Gastroesophageal sphincter (tissue), 4 donors: ENCODE measurements at places on chromosomes 12 and 14. TPM values are rescaled to one million over a fixed set of nuclear protein-coding genes. Genes with fewer than 3 reads are reported as not detected.

- ATAC-seq = peak; percentile 32
Measured at GRCh38 chr12:15274561-15274967, 47.7 kb upstream of the PTPRO start.

DNA sequence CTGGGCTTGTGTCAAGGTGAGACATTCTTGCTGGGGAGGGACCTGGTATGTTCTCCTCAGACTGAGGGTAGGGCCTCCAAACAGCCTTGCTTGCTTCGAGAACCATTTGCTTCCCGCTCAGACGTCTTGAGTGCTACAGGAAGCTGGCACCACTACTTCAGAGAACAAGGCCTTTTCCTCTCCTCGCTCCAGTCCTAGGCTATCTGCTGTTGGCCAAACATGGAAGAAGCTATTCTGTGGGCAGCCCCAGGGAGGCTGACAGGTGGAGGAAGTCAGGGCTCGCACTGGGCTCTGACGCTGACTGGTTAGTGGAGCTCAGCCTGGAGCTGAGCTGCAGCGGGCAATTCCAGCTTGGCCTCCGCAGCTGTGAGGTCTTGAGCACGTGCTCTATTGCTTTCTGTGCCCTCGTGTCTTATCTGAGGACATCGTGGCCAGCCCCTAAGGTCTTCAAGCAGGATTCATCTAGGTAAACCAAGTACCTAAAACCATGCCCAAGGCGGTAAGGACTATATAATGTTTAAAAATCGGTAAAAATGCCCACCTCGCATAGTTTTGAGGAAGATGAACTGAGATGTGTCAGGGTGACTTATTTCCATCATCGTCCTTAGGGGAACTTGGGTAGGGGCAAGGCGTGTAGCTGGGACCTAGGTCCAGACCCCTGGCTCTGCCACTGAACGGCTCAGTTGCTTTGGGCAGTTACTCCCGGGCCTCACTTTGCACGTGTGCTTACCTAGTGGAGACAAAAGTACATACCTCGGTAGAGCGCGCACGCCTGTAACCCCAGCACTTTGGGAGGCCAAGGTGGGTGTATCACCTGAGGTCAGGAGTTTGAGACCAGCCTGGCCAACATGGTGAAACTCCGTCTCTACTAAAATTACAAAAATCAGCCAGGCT, 4.3 kb downstream of the GAPDH start:
- no peak for ATAC-seq

GRCh38 chr14:94342334-94342934, 19.3 kb upstream of the SERPINA6 start:
- ATAC-seq = peak; percentile 74

DNA sequence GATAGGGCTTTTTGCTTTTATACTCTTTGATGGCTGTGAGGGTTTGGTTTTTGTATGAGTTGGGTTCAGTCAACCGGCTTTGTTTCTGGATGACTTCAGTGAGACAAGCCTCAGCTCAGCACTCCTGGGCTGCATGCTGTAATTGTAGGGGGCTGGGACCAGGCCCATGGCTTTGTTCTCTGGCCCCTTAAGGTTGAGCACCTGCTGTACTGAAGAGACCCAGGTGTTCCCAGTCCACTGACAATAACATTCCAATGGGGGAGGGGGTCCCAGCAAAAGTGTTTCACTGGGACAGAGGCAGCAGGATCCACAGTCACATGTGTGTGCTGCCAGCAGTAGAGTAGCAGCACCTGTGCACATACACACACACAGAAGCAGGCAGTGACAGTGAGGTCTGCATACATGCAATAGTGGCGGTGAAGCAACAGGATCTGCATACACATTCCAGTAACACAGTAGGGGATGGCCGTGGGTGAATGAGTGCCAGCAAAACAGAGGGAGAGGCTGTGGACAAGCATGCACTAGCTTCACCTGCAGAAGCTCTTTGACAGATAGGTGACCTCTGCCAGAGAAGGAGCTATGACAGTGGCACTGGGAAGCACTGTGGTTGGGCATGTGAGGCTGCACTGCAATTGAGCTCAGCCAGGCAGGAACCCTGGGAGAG, 240.4 kb downstream of the ASCL1 start:
- no peak for ATAC-seq

Gene SLC6A15
- 2.3 TPM for total RNA-seq

DNA sequence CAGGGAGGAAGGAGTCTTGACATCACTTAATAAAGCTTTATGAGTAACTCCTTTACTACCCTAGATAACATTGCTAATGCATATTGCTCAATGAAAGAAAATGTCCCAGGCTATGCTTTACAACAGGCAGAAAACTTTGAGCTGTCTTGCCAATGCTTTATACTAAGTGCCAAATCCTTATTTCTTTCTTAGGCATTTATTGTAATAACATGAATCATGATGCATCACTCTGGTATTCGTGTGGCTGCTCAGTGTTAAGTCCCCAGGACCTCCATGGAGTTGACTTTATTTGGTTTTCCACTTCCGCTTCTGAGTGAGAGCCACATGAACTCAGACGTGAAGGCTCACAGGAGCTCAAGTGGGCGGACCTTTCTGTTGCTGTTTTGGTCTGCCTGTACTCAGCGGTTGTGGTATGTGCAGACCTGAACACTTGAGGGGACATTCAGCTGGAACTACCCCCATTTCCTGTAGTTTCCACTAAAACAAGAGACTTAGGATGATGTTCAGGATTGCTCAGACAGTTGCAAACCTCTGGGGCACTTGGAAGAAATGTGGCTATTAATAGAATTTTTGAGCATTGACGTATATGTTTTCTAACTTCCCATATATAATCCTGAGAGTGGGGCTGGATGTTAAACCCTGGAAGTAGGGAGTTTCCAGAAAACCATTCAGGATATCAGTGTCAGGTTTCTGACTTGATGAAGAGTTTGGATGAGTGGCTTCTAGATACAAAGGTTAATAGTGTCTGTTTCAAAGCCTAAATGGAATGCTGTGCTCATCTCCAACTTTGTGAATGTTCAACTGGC, 258.6 kb downstream of the MSRB3 start:
- peak; percentile 87 for ATAC-seq
